Hepatic stellate cell (primary cell): ENCODE measurements at places on chromosomes 6 and 20.
A peak's percentile ranks its signal among the peaks of the same experiment; 100 is the strongest.

GRCh38 chr6:79042088-79042798 lies 35.8 kb downstream of the PHIP start:
- no peak for DNase-seq

GRCh38 chr20:41657655-41658054 lies 39.5 kb upstream of the CHD6 start:
- DNase-seq, result no peak

GRCh38 chr6:52209770-52210169 lies 23.6 kb downstream of the IL17A start:
- DNase-seq, result no peak

- DNase-seq, result no peak
Measured at GRCh38 chr6:149112976-149113375, 204.5 kb upstream of the TAB2 start.

- no peak for DNase-seq
Measured at GRCh38 chr6:40334496-40335270, 252.5 kb downstream of the LRFN2 start.

DNA sequence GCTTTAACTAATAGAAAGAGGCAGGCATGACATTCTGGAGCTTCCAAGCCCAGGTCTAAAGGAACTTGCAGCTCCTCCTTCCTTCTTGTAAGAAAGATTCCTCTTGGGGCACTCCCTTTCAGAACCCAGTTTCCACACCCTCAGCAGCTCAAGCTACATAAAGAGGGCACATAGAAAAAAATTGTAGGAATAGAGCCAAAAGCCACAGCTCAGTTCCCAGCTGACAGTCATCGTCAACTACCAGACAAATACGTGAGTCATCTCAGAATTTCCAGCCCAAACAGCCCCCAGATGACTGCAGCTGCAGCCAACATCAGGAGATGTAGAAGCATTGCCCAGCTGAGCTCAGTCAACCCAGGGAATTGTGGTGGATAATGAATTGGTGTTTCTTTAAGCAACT lies 349.8 kb upstream of the ARID1B start:
- peak; percentile 51 for DNase-seq

GRCh38 chr6:82348130-82348529 lies 15.5 kb upstream of the TPBG start:
- no peak for DNase-seq

- peak; percentile 12 for DNase-seq
Measured at GRCh38 chr6:53410508-53411258, 61.9 kb upstream of the ELOVL5 start.

DNA sequence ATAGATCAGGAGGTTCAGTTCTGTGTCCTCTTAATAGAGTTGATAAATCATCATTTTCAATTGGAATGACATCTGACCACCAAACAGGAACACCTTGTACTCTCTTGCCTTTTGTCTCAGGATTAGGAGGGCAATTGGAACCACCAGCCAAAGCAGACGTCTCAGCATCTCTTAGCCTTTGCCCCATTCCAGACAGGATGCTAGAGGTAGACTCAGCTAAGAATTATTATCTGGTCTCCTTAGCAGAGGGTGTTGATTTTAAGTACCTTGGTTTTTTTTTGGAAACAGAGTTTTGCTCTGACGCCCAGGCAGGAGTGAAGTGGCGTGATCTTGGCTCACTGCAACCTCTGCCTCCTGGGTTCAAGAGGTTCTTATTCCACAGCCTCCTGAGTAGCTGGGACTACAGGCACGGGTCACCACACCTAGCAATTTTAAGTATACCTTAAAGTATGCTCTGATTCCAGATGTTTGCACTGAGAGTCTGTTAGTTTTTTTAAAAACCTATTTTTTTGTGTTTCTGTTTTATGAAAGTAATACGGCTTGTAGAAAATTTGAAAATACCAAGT lies 28.0 kb upstream of the ELOVL5 start:
- DNase-seq, result no peak

DNA sequence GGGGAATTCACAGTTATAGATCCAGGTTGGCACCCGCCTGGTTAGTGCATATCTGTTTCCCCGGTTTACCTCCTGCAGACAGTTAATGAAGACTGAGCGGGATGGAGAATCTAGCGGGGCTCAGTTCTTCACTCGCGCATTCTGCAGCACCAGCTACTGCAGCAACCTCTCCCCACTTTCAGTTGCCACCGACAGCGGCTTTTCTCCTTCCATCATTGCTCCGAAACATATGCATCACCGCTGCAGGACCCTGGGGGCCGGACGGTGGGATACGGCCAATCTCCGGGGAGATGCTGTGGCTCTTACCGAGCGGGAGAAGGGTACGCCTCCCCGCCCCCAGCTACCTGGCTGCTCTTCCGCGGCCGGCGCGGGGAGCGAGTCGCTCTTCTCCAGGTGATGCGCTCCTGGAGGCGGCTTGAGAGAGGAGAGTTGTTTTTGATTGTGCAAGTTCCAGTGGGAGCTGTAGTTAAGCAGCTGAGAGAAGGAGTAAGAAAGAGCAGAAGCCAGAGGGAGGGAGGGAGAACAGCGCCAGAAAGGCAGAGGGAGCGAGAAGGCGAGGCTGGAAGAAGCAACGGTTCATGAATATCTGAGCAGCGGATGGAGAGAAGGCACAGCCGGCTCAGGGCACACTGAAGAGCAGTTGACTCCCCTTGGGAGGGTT lies at the start of gene SGK1:
Gene SGK1, minus strand, starts transcription at position 642 of the 661 bp plus-strand sequence. CDS start 652 bp downstream, outside the sequence.
- peak; percentile 17 for DNase-seq

DNA sequence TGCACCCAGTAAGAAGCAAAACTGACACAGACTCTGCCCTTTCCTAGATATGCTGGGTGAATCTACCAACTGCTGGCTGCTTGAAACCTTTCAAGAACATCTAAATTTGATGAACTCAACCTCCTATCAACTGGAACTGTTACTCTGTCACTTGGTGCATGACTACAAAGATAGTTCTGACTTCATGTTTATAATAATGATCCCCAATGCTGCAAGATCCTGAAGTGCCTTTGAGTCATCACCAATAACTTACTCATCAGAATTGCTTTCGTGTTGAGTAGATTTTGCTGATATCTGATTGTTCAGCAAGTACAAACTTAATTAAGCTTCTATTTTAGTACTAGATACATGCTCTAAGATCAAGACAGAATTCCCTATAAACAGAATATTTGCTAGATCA lies 100.2 kb upstream of the ARMC2 start:
- DNase-seq, result no peak

- DNase-seq, result no peak
Measured at GRCh38 chr6:22754061-22754460, 184.7 kb downstream of the HDGFL1 start.

- no peak for DNase-seq
Measured at GRCh38 chr6:82172594-82172993, 75.0 kb downstream of the IBTK start.

- DNase-seq, result no peak
Measured at GRCh38 chr6:84280030-84280429, 52.6 kb upstream of the CEP162 start.

DNA sequence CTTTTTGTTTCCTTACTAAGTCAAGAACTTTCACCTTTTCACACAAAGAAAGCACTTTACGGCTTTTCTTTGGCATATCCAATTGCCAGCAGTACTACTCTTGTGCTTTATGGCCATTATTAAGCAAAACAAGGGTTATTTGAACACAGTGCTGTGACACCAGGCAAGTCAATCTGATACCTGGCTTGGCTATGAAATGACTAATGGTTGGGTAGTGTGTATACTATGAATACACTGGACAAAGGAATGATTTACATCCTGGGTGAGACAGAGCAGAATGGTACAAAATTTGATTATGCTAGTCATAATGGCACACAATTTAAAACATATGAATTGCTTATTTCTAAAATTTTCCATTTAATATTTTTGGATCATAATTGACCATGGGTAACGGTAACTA lies 22.1 kb upstream of the ADGRF1 start:
- DNase-seq, result no peak

GRCh38 chr6:34514593-34515472 lies 41.3 kb downstream of the SPDEF start:
- DNase-seq, result peak; percentile 63

DNA sequence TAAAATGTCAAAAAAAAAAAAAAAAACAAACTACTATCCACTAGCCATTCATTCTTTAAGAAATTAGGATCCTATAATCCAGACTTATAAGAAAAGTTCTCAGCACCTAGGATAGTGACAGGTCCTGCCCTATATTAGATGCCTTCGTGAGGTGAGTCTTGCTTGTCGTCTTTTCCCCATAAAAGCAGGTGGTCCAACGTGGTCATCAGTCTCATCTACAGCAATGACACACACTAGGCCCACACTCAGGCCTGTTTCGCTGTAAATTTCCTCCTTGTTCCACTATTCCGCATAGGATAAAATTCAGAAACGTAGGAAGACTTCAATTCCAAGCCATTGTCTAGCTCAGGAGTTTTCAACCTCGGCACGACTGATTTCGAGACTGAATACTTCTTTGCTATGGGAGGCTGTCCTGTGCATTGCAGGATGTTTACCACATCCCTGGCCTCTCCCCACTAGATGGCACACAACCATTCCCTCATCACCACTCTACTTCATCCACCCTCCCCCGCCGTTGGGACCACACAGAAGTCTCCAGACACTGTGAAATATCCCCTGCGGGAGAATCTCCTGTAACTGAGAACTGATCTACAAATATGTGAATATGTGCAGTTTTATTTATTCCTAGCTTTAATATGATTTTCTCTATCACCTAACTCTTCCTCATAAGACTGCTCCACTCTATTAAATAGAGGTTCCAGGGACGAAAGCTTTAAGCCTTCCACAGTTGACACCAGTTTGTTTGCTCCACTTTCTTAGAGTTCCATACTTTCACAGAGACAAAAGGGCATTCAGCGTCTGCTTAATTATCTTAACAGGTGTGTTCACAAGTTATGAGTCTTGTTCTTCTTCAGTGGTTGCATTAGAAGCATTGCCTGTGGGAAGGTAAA lies 346.3 kb downstream of the BMP2 start:
- peak; percentile 1 for DNase-seq

- no peak for DNase-seq
Measured at GRCh38 chr6:1618311-1619097, 8.8 kb downstream of the FOXC1 start.

DNA sequence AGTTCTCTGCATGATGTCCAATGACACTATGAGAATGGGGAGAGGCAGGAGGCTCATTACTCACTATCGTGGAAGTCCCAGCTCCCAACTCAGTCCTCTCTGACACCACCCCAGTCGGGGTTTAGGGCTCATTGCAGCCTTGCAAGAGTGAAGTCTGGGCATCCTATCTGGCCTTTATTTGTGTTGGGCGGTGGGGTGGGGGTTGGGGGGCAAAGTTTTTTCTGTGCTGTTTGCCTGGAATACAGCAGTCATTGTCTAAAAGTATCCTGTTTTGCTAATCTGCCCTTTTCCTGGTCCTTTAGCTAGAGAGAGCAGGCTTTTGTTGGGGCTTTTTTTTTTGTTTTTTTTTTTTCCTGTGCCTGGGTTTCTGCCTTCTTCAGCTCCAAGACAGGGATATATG lies 174.2 kb downstream of the MYLK4 start:
- DNase-seq, result no peak

- DNase-seq, result no peak
Measured at GRCh38 chr6:155103816-155104366, 108.8 kb downstream of the TIAM2 start.

DNA sequence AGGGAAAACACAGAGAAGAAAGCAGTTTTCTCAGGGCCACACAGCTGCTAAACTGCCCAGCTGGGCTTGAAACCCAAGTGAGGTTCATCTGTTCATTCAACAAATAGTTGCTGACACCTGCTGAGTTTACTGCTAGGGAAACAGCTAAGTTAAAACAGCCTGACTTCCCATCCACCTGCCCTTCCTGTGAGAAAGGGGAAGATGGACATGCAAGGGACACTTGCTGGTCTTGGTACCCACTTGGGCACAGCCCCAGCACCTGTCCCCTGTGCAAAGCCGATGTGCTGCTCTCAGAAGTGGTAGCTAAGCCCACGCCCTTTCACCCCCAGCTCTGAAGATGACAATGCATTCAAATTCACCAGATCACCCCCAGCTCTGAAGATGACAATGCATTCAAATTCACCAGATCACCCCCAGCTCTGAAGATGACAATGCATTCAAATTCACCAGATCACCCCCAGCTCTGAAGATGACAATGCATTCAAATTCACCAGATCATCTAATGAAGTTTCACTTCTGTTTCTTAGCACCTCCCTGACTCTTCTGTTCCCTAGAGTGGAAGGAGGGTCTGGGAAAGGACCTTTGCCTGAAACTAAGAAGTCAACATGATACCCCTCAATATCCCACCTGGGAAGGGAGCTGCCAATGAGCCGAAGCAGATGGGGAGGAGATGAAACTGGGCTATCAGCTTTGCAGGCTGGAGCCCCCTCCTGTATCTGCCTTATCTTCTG lies 46.0 kb upstream of the TOP1 start:
- DNase-seq, result no peak
